H9 (cell line): ENCODE measurements at places on chromosomes 2 and 18. TPM values are rescaled to one million over a fixed set of nuclear protein-coding genes. Genes with fewer than 3 reads are reported as not detected.
A peak's percentile ranks its signal among the peaks of the same experiment; 100 is the strongest.

DNA sequence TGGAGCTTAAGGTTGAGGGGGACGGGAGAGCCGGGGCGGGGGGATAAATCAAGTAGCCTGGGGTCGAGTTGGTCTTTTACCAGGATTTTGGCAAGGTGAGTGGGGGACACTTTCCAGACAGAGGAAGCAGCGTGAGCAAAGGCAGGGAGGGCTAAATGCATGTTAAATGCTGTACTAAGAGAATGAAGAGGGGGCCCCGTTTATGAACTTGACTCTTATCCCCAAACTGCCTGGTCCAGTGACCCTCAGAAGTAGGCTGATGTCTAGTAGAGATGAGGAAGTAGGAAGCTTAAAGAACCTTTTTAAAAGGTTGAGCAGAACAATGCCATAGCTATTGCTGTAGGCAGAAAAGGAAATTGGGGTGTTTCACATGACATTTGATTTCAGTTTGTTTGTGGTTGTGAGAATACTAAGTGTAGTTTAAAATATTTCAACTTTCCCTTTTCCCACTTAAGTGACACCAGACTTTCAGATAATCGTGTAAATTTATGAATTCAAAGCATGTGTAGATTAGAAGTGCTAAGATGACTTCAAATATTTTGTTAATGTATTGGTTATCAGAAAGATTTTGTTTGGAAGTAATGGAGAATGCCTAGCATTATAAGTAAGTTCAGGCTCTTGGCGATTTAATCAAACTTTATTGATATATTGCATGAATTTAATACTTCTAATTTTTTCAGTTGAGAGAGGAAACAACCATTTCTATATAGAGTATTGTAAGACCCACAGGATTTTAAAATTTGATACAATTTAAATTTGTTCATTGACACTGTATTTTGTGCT lies 1.8 kb downstream of the REL start:
- DNase-seq: no peak
- no peak overlapping the region for H3K27ac ChIP-seq
- H3K4me3 ChIP-seq: peak overlapping the region; percentile 93
- H3K36me3 ChIP-seq: no peaks in the 10 kb centered on the region

SERPINB12 gene
- not detected in 2 replicates for total RNA-seq

DNA sequence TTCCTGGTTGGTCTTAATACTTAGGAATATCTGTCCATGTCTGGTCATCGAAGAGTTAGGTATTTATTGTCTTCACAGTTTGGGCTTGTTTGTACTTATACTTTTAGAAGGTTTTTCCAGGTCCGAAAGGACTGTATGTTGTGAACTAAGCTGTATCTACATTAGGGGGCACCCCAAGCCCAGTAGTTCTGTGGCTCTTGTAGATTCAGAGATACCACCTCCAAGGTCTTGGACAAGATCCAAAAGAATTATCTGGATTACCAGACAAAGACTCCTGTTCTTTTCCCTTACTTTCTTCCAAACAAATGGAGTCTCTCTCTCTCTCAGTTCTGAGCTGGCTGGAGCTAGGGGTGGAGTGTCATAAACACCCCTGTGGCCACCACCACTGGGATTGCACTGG lies 328.7 kb downstream of the ZNF804A start:
- peaks cover 4% of the 10 kb centered on the region for H3K36me3 ChIP-seq
- H3K27ac ChIP-seq: no peak overlapping the region
- H3K4me3 ChIP-seq: no peak overlapping the region
- H3K27me3 ChIP-seq: no peaks in the 10 kb centered on the region
- no peaks in the 10 kb centered on the region for H3K4me1 ChIP-seq

GRCh38 chr18:52598921-52599320 lies 258.9 kb downstream of the DCC start:
- DNase-seq: no peak
- H3K4me1 ChIP-seq: no peaks in the 10 kb centered on the region; the same call in 1 of the 2 replicates
- H3K4me3 ChIP-seq: no peak overlapping the region

PROKR1 gene
- total RNA-seq: 1.5 TPM in 2 replicates

DOK6 gene
- total RNA-seq: 0.20 and 0.33 TPM in 2 replicates

GRCh38 chr2:30629866-30630265 lies 177.4 kb downstream of the CAPN13 start:
- no peaks in the 10 kb centered on the region; the same call in 1 of the 2 replicates for H3K4me1 ChIP-seq
- DNase-seq: no peak
- H3K4me3 ChIP-seq: no peak overlapping the region

GRCh38 chr2:226703514-226703913 lies 96.1 kb downstream of the IRS1 start:
- no peak overlapping the region for H3K27ac ChIP-seq
- no peak overlapping the region for H3K4me3 ChIP-seq
- no peaks in the 10 kb centered on the region for H3K4me1 ChIP-seq
- no peaks in the 10 kb centered on the region; the same call in 2 of the 3 replicates for H3K36me3 ChIP-seq
- H3K27me3 ChIP-seq: no peaks in the 10 kb centered on the region
- DNase-seq: no peak

GRCh38 chr18:44181951-44182747 lies 498.5 kb upstream of the SETBP1 start:
- no peak overlapping the region for H3K4me3 ChIP-seq
- H3K36me3 ChIP-seq: no peaks in the 10 kb centered on the region
- H3K4me1 ChIP-seq: no peaks in the 10 kb centered on the region
- H3K27me3 ChIP-seq: no peaks in the 10 kb centered on the region

DNA sequence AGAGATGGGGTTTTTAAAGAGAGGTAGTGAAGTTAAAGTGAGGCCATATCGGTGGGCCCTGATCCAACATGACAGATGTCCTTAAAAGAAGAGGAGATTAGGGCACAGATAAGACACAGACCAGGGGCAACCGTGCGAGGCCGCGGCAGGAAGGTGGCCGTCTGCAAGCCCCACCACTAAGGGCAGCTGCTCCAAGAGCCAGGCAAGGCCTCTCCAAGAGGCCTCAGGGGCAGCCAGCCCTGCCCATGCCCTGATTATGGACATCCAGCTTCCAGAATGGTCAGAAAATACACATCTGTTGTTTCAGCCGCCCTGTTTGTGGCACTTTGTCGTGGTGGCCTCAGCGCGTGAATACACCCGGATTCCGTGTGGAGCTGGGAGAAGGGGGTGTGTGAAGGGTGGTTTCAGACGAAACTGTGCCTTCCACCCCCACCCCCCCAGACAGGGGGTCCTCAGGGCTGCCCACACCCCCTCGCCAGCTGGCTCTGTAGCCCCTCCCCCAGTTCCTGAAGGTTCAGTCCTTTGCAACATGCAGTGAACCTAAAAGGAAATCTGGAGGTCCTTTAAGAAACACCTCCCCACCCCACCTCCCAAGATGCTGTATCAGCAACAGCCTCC lies 74.1 kb upstream of the SMAD7 start:
- DNase-seq: no peak
- H3K4me3 ChIP-seq: no peak overlapping the region
- no peak overlapping the region for H3K27ac ChIP-seq
- H3K36me3 ChIP-seq: no peaks in the 10 kb centered on the region
- H3K27me3 ChIP-seq: no peaks in the 10 kb centered on the region
- H3K4me1 ChIP-seq: no peaks in the 10 kb centered on the region

DNA sequence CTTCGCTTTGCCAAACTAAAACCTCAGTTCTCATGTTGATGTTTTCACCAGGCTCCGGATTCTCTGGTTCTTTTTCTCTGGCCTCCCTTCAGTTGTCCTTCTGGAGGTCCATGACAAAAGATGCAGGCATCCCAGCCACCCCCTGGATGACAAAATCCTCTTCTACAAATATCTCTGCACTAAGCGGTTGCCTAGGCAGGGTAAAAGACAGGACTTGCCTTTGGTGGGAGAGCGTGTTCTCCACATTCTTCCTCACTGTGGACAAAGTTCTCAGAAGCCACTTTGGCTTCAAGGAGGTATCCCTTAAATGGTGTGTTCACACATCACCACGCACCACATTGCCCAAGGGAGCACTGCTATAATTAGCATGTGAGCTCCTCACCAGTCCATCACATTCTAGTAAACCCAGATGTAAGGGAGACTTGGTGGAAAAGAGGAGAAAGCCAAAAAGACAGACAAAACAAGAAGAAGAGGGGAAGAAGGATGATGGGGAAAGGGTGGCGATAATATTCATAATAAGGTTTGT lies 23.6 kb upstream of the MRPL33 start:
- H3K27ac ChIP-seq: no peak overlapping the region
- no peak overlapping the region for H3K4me3 ChIP-seq
- H3K36me3 ChIP-seq: peaks cover 10% of the 10 kb centered on the region
- no peaks in the 10 kb centered on the region for H3K27me3 ChIP-seq
- no peak for DNase-seq
- no peaks in the 10 kb centered on the region for H3K4me1 ChIP-seq
